SJSA1 (cell line): ENCODE measurements at places on chromosomes 7 and 10. TPM values are rescaled to one million over a fixed set of nuclear protein-coding genes. Genes with fewer than 3 reads are reported as not detected.
A peak's percentile ranks its signal among the peaks of the same experiment; 100 is the strongest.

The SAMD9L gene
- total RNA-seq: 13.1 and 16.4 TPM in 2 replicates

The PTPRN2 gene
- total RNA-seq: 1.2 and 2.1 TPM in 2 replicates

DNA sequence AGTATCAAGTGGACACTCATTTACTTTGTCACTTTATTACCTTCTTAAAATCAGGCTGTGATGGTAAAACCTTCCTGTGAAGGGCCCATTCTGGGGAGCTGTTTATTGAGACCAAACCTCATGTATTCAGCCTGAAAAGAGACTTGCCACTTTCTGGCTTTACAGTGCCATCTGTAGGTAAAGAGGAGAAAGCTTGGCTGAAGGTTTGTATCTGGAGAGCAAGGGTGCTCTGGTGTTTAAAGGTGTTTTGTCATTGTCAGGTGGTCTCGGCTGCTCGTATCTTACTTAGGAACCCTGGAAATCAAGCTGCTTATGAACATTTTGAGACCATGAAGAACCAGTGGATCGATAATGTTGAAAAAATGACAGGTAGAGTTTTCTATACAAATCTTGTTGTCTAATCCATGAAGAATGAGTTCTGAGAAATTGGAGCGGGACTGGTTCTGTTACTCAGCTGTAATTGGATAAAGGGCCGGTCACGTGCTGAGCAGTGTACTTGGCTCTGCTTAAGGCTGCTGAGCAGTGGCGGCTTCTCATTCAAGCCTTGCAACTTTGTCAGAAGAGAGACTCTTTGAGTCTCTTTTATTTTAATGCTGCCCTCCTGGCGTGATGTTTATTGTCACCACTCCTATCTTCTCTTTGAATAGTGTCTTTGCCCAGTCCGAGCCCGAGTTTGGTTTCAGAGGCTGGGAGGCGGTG lies 46.9 kb downstream of the AP3M1 start:
- peaks cover 99% of the 10 kb centered on the region for H3K36me3 ChIP-seq
- no peak overlapping the region for H3K4me3 ChIP-seq
- no peak overlapping the region for H3K27ac ChIP-seq

DNA sequence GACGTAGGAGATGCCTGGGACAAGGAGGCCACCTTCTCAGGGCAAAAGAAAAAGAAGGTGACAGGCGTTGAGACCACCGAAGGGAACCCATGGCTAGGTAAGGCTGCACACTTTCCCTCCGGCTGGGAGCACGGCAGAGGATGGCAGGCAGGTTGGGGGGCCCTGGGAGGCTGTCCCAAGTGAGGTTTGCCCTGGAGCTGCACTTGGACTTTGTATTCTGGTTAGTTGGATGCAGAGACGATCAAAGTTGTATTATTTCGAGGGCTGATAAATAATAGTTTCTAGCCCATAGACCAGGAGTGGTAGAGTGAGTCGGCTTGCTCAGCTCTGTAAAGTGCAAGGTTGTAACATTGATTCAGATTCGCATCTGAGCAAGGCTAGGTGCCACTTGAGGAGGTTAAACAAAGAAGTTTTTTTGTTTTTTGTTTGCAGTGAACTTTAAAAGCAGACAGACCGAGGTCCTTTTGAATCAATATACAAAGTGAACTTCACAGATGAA lies 608 bp downstream of the ENTPD7 start:
- H3K36me3 ChIP-seq: peaks cover 19% of the 10 kb centered on the region
- H3K4me1 ChIP-seq: peaks cover 25% of the 10 kb centered on the region
- H3K27me3 ChIP-seq: no peaks in the 10 kb centered on the region
- peak overlapping the region; percentile 86 for H3K4me3 ChIP-seq
- DNase-seq: no peak

- no peak for DNase-seq
- H3K27ac ChIP-seq: no peak overlapping the region
- peaks cover 98% of the 10 kb centered on the region for H3K27me3 ChIP-seq
- H3K4me1 ChIP-seq: no peaks in the 10 kb centered on the region
- no peaks in the 10 kb centered on the region for H3K36me3 ChIP-seq
These were observed 10.1 kb upstream of the MNX1 start for GRCh38 chr7:157020514-157021070.

DNA sequence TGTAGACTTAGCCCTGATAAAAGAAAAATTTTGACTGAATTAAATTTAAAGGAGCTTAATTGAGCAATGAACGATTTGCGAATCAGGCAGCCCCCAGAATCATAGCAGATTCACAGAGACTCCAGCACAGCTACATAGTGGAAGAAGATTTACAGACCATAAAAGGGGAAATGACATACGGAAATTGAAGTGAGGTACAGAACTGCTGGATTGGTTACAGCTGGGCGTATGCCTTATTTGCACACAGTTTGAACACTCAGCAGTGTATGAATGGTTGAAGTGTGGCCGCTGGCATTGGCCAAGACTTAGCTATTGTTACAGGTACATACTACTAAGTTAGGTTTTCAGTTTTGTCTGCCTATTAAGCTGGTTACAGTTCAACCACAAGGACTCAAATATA lies 433.5 kb upstream of the CELF2 start:
- H3K27ac ChIP-seq: no peak overlapping the region
- no peaks in the 10 kb centered on the region for H3K36me3 ChIP-seq
- H3K27me3 ChIP-seq: no peaks in the 10 kb centered on the region

The PIP gene
- not detected in 2 replicates for total RNA-seq

The GPR15LG gene
- total RNA-seq: not detected in 2 replicates

- no peak overlapping the region for H3K4me3 ChIP-seq
- no peaks in the 10 kb centered on the region for H3K27me3 ChIP-seq
- no peak overlapping the region for H3K27ac ChIP-seq
- DNase-seq: no peak
These were observed 10.2 kb upstream of the ST8SIA6 start for GRCh38 chr10:17464545-17464944.

GRCh38 chr10:62795100-62795499 lies 9.4 kb upstream of the ADO start:
- peaks cover 10% of the 10 kb centered on the region; the same call in 1 of the 2 replicates for H3K27me3 ChIP-seq
- no peak overlapping the region for H3K27ac ChIP-seq
- no peak overlapping the region for H3K4me3 ChIP-seq
- H3K36me3 ChIP-seq: no peaks in the 10 kb centered on the region
- DNase-seq: no peak

GRCh38 chr10:125260260-125260659 lies 99.9 kb upstream of the CTBP2 start:
- no peaks in the 10 kb centered on the region for H3K36me3 ChIP-seq
- no peak overlapping the region for H3K27ac ChIP-seq
- DNase-seq: peak; percentile 20
- H3K27me3 ChIP-seq: no peaks in the 10 kb centered on the region
- H3K4me3 ChIP-seq: no peak overlapping the region

DNA sequence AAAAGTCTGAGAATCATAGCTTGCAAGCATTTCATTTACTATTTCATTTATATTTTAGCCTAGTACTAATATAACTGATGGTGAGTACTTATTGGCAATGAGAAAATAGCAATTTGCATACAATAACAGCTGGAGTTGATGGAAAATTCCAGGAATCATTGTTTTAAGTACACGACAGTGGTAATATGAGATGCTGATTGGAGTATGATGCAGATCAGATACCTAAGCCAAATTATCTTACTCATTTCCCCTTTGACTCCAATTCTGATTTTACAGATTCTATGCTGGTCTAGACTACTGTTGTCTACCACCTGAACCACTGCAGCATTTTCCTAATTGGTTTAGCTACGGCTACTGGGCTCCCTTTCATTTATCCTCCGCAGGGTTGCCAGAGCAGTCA lies 36.7 kb downstream of the GNG11 start:
- DNase-seq: no peak
- H3K36me3 ChIP-seq: no peaks in the 10 kb centered on the region
- no peaks in the 10 kb centered on the region for H3K4me1 ChIP-seq
- H3K27ac ChIP-seq: no peak overlapping the region
- no peaks in the 10 kb centered on the region for H3K27me3 ChIP-seq
- H3K4me3 ChIP-seq: no peak overlapping the region

- H3K27me3 ChIP-seq: no peaks in the 10 kb centered on the region
- peaks cover 2% of the 10 kb centered on the region; the same call in 1 of the 2 replicates for H3K36me3 ChIP-seq
- H3K4me1 ChIP-seq: peaks cover 9% of the 10 kb centered on the region
- H3K27ac ChIP-seq: no peak overlapping the region
These were observed 422.4 kb downstream of the PARD3 start for GRCh38 chr10:34392641-34393170.

The GLRX3 gene
- 221 and 282 TPM in 2 replicates for total RNA-seq

GRCh38 chr10:2949948-2950354 lies 117.4 kb upstream of the PFKP start:
- DNase-seq: peak; percentile 81
- H3K4me1 ChIP-seq: peaks cover 17% of the 10 kb centered on the region
- H3K27me3 ChIP-seq: no peaks in the 10 kb centered on the region; the same call in 1 of the 2 replicates
- H3K36me3 ChIP-seq: no peaks in the 10 kb centered on the region
- no peak overlapping the region for H3K4me3 ChIP-seq
- peak overlapping the region; percentile 43; the same call in 1 of the 2 replicates for H3K27ac ChIP-seq

- peaks cover 89% of the 10 kb centered on the region for H3K36me3 ChIP-seq
- H3K27me3 ChIP-seq: no peaks in the 10 kb centered on the region
- H3K4me3 ChIP-seq: no peak overlapping the region
- no peak overlapping the region for H3K27ac ChIP-seq
- DNase-seq: no peak
These were observed 152.9 kb downstream of the ARID5B start for GRCh38 chr10:62054408-62054807.

The SLC39A12 gene
- total RNA-seq: not detected in 2 replicates

DNA sequence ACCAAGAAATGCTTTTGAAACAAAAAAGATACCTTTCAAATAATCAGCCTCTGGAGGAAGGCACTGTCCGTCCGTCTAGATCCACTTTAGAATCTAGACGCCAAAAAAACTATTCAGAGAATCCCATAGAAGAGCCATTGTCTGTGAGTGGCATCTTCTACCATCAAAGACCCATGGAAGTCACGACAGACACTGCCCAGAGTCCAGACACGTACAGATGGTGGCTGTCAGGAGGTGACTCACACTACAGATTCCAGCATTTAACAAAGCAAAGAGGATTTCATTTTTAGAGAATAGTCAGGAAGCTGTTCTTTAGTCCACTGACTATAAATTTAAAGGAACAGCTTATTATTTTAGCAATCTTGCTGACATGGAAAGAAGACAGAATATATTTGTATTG lies 11.7 kb downstream of the C1QL3 start:
- peak; percentile 33 for DNase-seq
- 0 out of 2 replicates have a peak, but pooled peaks cover 6% of the 10 kb centered on the region for H3K4me1 ChIP-seq
- peaks cover 9% of the 10 kb centered on the region for H3K36me3 ChIP-seq
- H3K4me3 ChIP-seq: no peak overlapping the region
- H3K27me3 ChIP-seq: no peaks in the 10 kb centered on the region

- no peak for DNase-seq
- H3K27ac ChIP-seq: no peak overlapping the region
- no peaks in the 10 kb centered on the region for H3K4me1 ChIP-seq
- H3K4me3 ChIP-seq: no peak overlapping the region
- no peaks in the 10 kb centered on the region; the same call in none of the 2 replicates for H3K27me3 ChIP-seq
These were observed 36.5 kb upstream of the LAMB4 start for GRCh38 chr7:108166687-108167086.

DNA sequence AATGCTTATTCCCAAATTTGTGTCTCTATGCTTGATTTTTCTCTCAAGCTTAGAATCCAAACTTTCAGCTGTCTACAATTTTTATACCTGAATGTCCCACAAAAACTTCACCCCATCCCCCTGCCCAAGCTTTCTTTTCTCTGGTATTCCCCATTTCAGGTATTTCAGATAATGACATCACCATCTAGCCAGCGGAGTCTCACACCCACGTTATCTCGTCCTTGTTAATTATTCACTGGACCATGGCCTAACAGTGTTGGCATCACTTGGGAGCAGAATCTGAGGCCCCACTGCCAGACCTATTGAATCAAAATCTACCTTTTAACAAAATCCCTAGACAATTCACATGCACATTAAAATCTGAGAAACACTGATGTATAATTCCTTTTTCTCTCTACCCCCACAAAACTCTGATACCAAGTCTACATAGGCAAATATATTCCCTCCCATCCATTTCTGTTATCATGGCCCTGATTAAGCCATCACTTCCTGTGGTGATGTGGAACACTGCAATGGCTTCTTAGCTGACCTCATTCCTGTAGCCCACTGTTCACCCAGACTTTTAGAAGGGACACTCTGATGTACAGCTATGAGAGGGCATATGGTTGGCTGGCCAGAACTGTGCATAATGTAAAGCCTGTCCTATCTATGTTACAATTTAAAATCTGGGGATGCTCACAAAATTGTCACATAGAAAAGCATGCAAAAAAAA lies 31.4 kb downstream of the ZNF438 start:
- DNase-seq: no peak
- no peak overlapping the region for H3K4me3 ChIP-seq
- H3K36me3 ChIP-seq: no peaks in the 10 kb centered on the region
- H3K27ac ChIP-seq: no peak overlapping the region
